CD4-positive, alpha-beta T cell treated with Interleukin-15 for 1 hour (primary cell): ENCODE measurements at places on chromosomes 5 and 9.
A peak's percentile ranks its signal among the peaks of the same experiment; 100 is the strongest.

GRCh38 chr9:26863074-26863473, 29.5 kb downstream of the CAAP1 start:
- DNase-seq: no peak

DNA sequence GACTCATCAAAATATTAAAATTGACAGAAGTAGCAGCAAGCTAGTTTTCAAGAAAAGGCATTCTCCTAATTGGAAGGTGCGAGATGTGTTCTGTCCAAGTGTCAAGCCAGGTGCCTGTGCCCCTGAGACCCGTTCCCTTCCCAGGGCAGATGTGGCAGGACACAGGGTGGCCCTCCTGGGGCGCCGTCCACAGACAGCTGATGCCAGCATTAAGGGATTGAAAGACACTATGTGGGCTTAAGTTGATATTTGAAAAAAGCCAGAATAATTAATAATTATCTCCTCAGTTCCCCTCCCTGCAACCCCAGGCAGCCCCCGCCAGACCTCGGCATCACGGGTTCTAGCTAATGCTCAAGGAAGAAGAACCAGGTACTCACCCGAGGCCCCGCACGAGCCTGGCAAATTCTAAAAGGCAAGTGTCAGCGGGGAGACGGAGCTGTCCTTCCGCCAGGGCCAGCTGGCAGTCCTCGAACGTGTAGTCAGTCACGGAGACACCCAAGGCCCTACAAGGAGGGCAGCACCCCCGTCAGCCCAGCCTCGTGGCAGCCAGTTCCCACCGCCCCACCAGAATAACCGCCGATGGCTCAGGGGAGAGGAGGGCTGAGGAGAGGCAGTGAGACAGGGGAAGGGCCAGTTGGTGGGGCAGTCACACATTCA, 29.1 kb upstream of the SLC6A3 start:
- no peak for DNase-seq

GRCh38 chr5:123035360-123035917, 1.1 kb downstream of the PPIC start:
- no peak for DNase-seq

DNA sequence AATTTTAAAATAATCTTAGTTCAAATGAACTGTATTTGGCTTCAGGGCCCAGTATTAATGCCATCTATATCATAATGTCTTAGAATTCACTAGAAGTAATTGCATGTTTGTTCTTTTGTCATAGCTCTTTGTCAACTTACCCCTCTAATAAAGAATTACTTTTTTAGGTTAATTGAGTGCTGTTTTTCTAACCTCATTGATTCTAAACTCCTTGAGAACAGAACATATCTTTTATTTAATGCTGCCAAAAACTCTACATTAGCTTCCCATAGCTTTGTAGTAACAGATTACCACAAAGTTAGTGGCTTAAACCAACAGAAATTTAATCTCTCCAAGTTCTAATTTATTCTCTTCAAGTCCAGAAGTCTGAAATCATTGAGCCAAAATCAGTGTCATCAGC, 242.4 kb downstream of the LURAP1L start:
- no peak for DNase-seq

GRCh38 chr9:75147638-75148037, 59.3 kb downstream of the OSTF1 start:
- no peak for DNase-seq

DNA sequence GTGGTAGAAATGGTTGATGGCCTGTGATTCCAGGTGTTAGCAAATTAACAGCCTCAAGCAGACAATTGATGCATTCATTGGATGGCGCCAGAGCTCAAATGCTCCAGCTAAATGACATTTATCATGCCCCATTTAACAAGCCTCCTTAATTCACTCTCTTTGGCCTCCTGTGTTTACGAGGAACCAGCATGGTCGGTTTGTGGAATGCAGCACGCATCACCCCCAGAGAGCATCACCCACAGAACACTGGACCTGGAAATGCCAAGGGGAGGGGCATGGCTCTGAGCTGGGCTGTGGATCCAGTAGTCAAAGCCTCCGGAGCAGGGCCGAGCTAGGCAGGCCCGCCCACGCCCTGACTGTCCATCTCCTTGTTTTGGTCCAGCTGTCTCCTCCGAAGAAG, 434.0 kb downstream of the GADD45G start:
- no peak for DNase-seq

DNA sequence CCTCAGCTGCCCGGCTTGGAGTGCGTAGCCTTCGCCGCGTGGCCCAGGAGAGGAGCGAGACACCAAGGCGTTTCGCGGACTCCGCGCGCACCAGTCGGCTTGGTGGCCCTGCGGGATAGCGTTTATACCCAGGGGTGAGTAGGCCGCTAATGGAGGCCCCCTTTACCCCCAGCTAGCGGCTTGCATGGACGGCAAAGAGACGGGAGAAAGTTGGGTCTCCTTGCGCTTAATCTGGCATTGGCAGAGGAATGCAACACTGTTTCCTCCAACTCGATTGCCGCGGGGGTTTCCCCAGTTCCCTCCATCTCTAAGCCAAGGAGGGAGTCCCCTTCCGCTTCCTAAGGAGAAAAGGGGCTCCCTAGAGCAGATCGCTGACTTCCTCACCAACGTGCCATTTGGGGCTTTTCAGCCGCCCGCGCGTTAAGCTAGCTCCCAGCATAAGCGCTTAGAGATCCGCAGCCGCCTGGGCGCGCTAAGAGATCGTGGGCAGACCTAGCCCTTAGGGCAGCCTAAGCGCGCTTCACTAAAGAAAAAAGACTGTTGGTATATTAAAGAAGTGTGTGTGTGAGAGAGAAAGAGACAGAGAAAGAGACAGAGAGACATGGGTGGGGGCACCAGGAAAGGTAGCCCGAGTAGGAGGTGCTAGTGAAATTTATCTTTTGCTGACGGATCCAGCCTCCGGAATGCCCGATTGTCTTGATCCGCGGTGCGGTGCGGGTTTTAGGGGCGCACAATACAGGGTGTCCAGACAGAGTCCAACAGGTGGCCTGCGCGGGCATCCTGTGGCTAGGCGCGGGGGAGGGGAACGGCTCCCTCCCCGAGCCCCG, 597.9 kb upstream of the SGCD start:
- DNase-seq: peak; percentile 18

DNA sequence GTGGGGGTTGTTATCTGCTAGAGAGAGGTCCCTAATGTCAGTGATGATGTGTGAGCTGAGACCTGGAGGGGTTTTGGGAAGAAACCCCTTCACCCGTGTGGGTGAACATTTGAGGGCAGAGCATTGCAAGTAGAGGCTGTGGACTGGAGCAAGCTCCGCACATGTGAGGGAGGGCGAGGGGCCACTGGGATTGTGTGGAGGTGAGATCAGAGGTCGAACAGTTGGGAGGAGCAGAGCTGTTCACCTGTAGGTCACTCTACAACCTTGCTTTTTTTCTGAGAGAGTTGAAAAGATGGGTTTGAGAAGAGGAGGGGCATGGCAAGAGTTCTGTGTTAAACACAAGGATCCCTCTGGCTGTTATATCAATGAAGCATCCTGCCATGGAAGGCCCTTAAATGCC, 480.4 kb upstream of the ZNF608 start:
- DNase-seq: no peak

DNA sequence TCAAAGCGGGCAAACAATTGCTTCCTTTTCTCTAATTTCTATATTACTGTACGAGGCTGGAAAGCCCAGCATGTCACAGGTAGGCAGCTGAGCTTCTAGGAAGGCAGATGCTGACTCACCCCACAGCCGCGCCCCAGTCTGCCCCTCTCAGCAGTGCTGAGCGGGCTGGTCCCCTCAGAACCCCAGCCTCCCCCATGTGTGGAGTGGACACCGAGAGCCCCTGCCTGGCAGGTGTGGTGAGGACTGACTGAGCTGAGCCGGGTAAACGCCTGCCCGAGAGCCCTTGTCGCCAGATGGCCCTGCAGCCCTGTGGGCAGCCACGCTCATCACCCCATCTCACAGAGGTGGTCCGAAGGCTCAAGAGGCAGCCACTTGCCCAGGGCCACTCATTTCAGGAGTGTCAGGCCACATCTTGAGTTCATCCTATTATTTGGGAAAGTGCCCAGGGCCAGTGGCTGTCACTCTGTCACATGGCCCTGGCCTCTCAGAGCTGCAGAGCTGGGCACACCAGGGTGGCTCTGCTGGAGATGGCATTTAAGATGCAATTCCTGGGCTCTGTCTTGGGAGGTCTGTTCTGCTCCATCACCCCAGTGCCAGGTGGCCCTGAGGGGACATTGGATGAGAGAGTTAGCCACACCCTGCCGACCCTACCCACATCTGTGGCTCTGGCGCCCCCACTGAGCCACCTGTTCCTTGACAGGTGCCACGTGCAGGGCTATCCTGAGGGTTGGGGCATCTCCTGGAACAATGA, 12.4 kb downstream of the CARD19 start:
- DNase-seq: peak; percentile 20

GRCh38 chr9:108869092-108869725, 7.1 kb downstream of the ACTL7A start:
- no peak for DNase-seq

DNA sequence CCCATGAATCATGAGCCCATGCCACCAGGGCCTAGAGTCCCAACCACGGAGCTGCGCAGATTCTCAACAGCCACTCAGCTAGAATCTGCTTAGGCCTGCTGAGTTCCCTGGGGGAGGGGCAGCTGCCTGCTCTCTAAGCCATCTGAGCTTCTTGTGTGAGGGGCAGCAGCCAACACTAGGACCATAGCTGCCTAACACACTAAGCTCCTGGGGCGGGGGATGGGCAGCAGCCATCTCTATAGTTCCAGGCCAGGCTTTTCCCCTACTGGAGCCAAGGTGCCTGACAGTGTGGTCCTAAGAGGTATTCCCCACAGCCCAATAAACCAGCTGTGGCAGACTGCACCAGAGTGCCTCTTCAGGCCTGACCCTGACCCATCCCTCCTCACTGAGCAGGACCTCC, 255.9 kb upstream of the ACO1 start:
- no peak for DNase-seq

- DNase-seq: no peak
These were observed 12.8 kb downstream of the FGFR4 start for GRCh38 chr5:177099422-177100093.

GRCh38 chr9:110619831-110620230, 40.3 kb upstream of the SVEP1 start:
- DNase-seq: no peak

DNA sequence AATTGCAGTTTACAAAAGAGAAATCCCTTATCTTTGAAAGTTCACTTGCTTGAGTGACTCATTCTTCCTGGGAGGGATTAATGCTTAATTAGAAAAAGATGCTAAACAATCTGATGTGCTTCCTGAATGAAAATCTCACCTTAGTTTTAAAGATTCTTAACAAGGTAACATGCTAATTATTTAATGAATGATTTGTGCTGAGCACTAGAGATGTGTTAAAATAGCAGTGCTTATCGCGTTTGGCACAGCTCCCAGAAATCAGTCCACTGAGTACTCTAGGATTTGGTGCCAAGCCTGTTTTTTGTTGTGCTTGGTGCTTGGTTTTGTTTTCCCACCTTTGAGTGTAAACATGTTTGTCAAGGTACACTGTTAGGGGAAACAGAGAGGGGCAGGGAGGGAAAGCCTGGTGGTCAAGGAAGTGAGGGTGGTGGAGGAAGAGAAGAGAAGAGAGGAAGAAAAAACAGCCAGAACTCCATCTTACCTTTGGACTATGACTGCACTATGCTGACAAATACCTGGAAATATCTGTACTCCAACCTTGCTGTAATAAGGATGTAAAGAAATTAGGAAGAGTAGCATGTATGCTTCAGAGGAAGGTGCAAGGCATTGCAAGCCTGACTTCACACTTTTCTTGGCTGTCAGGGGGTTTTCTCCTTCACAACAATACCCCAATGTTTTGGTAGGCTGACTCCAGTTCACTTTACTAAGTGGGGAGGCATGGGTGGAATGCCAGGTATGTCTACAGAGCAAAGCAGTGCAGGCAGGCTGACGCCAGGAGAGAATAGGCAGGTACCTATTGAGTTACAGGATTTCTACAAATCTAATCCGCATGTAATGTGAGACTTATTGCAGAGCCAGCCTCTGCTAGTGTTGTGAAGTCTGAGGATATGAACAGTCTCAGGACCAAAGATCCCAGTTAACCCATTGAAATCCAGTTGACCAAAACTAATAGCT, 157.2 kb upstream of the ISL1 start:
- no peak for DNase-seq

- DNase-seq: no peak
These were observed 24.7 kb upstream of the TMEM250 start for GRCh38 chr9:136143215-136144001.

DNA sequence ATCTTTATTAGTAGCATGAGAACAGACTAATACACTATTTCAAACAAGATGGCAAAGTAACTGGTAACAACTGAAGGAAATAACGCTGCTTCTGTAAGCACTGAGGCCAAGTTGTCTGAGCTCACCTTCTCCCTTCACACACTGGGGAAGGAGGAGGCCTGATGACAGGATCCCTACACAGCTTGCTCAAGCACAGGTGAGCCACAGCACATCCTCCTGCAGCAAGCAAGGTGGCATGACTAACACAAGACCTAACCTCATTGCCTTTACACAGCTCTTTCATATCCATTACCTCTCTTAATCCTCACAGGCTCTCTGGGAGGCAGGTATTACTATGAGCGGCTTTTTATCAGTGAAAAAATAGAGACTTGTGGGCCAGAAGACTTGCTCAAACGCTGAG, 83.3 kb downstream of the ARL15 start:
- no peak for DNase-seq

GRCh38 chr9:70340572-70340971, 73.9 kb downstream of the KLF9 start:
- no peak for DNase-seq

GRCh38 chr5:87051502-87052113, 216.1 kb upstream of the RASA1 start:
- DNase-seq: no peak

DNA sequence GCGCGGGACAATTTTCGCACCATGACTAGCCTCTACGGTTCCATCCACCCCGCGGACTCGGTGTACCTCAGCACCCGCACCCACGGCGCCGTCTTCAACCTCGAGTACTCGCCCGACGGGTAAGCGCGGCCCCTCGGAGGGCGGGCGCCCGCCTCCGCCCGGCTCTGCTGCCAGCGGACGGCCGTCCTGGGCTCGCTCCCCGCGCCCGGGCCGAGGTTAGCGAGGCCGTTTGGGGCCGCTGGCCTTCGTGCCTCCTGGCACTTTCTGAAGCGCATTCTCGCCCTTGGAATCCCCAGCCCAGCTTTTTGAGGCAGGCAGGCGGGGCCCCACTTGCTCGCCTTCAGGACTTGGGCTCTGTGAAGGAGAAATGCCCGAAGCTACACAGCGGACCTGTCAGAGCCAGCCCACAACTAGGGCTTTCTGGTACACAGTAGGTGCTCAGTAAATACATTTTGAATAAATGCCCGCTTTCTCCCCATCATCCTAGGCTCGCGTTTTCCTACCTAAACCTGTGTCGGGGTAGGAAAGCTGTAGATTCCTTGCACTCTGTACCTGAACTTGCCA, 772 bp downstream of the DCAF10 start:
- DNase-seq: no peak

- no peak for DNase-seq
These were observed 43.3 kb downstream of the MCTP1 start for GRCh38 chr5:95241635-95242034.

GRCh38 chr9:14843163-14843562, 67.1 kb downstream of the FREM1 start:
- DNase-seq: no peak
